ENCODE measurements at places on chromosomes 2 and 18. TPM values are rescaled to one million over a fixed set of nuclear protein-coding genes. Genes with fewer than 3 reads are reported as not detected.

CHCHD5 gene
- 36.6 TPM for total RNA-seq

DNA sequence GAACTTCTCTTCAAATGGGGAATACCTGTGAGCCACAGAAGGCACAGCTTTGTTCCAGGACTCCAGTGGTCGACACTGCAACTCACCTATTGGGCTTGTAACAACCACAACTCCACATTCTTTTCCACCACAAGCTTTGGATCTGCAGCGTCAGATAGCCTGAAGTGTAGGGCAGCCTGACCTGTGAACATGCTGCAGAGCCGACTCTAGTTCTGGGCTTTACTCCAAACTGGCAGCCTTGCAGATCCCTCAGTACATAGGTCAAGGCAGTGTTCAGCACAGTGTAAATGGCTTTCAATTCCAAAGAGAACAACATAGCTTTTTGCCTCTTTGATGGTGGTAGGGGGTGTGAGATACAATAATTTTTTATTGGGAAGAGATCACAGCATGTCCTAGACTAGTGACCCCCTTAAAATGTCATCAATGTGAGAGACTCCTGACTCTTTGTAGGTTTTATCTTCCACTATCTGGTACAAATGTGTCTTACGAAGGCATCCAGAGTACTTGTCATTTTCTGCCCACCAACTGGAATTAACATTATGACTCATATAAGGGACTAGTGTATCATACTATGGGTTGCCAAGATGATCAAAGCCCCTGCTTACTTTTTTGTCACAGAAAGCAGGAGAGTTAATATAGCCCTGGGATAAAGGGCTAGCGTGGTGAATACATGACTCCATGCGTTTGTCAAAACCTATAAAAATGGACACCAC, 149.8 kb downstream of the COPS8 start:
- no peaks in the 10 kb centered on the region for H3K4me1 ChIP-seq
- no peak overlapping the region for H3K27ac ChIP-seq
- H3K27me3 ChIP-seq = no peaks in the 10 kb centered on the region
- DNase-seq = no peak
- H3K4me3 ChIP-seq = no peak overlapping the region

PLEKHH2 gene
- total RNA-seq = 0.49 TPM

- H3K27ac ChIP-seq = no peak overlapping the region
- no peak for DNase-seq
- no peak overlapping the region for H3K4me3 ChIP-seq
Measured at GRCh38 chr18:13095466-13095865, 104.3 kb downstream of the CEP192 start.

SULT1C2 gene
- not detected for total RNA-seq

COL4A3 gene
- not detected for total RNA-seq

DNA sequence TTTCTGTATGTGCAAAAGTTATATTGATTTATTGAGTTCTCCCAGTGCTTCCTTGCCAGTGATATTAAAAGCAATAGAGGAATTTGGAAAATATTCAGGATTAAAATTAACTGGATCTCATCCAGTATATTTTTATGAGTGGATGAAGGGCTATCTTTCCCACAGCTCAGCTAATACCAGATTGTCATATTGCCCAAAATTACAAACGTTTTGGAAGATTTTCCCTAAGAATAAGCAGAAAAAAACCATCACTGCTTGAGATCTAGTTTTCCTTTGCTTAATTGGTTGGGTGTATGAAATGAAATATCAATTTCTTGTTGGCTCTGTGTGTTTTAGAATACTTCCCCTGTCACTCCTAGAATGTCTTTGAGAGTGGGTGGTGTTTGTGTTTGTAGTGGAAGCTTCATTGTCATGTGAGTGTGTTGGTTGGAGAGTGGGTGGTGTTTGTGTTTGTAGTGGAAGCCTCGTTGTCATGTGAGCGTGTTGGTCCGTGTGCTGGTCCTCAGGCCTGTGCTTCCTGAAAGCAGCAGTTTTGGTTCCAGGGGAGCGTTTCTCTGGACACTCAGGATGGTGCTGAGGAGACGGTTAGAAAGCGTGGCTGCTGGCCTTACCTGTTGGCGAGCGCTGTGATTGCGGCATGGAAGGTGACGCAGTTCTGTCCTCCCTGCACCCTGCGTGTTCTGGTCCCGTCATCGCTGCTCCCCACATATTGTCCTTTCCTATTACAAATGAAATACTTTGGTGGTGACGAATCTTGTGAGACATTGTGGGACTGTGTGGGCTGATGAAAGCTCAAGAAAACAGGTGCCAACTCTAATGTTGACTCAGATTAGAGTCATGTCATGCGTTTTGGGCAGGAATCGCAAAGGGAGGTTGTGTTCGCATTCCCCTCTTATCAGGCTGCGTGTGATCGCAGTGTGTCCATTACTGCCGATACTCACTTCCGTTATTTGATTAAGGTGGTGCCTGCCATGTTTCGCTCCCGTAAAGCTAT, 12.4 kb downstream of the ASB1 start:
- peaks cover 16% of the 10 kb centered on the region for H3K36me3 ChIP-seq
- no peak overlapping the region for H3K27ac ChIP-seq
- H3K4me1 ChIP-seq = peaks cover 11% of the 10 kb centered on the region
- no peak for DNase-seq
- H3K4me3 ChIP-seq = no peak overlapping the region

GRCh38 chr2:108169982-108170625, 69.7 kb upstream of the SULT1C3 start:
- H3K27ac ChIP-seq = no peak overlapping the region
- no peaks in the 10 kb centered on the region for H3K27me3 ChIP-seq
- H3K4me3 ChIP-seq = no peak overlapping the region
- DNase-seq = no peak
- no peaks in the 10 kb centered on the region for H3K4me1 ChIP-seq

DLGAP1 gene
- 0.07 TPM for total RNA-seq

DNA sequence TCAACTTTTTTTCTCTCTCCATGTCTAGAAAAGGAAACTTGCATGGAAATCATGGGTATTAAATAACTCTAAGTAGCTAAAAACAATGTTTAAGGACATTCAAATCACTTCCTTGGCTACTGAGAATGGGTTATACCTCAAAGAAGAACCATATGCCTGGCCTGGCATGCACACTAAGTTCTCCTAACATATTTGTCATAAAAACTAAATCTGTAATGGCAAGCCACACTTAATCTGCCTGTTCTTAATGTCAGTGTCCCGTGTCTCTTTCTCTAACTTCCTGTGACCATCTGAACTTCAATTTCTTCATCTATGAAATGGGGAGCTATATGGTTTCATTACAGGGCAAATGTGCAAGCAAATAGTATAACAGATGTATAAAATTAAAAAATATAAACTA, 11.1 kb downstream of the PDE1A start:
- H3K36me3 ChIP-seq = no peaks in the 10 kb centered on the region
- H3K27ac ChIP-seq = no peak overlapping the region
- H3K27me3 ChIP-seq = no peaks in the 10 kb centered on the region

ZEB2 gene
- 35.8 TPM for total RNA-seq

DNA sequence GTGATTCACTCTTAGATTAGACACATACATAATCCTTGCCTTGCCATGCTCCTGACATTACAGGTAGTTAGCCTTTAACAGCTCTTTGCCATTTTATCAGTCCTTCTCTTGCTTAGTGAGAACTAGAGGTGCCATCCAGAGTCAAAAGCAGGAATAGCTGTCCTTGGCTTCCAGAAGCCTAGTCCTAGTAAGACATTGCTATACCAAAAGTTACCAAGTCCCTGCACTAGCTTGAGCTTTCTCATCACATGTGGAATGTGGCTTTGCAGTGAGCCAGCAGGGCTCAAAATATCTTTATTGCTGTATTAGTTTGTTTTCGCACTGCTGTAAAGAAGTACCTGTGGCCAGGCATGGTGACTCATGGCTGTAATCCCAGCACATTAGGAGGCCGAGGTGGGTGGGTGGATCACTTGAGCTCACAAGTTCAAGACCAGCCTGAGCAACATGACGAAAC, 104.7 kb upstream of the NOSTRIN start:
- no peak overlapping the region for H3K4me3 ChIP-seq
- H3K36me3 ChIP-seq = no peaks in the 10 kb centered on the region
- no peak for DNase-seq
- no peaks in the 10 kb centered on the region for H3K27me3 ChIP-seq
- no peaks in the 10 kb centered on the region for H3K4me1 ChIP-seq

GRCh38 chr2:231418820-231419640, 23.5 kb downstream of the B3GNT7 start:
- no peaks in the 10 kb centered on the region for H3K4me1 ChIP-seq
- no peaks in the 10 kb centered on the region for H3K36me3 ChIP-seq
- H3K27me3 ChIP-seq = peaks cover 4% of the 10 kb centered on the region
- no peak for DNase-seq
- H3K27ac ChIP-seq = no peak overlapping the region
- H3K4me3 ChIP-seq = no peak overlapping the region

DNA sequence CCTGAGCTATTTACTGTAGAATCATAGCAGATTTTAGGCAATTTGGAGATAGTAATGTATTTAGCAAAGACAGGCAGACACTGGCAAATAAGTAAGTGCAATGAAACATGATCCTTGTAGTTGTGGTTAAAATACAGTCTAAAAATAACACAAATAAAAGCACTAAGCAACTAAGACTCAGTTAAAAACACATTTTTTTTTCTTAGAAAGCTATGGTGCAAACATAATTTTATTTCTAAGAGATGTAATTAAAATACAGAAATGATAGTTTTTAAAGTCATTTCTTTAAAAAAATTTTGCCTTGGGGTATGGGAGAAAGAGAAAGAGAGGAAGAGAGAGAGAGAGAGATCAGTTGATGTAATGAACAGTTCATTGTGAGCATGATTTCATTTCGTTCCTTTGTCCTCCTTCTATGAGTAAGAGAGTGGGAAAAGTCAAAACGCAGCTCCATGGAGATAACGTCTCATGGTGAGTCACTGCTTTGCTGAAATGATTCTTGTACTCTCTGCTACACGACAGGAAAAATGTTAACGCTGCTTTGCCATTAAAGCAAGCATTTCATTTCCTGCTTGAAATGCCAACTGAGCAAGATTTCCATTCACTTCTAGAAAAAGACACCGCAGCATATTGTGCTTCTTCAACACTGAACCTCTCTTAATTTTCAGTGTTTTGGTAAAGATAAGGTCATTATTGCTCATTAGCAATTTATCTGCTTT, 61.3 kb upstream of the PGAP1 start:
- H3K4me3 ChIP-seq = no peak overlapping the region
- H3K27me3 ChIP-seq = no peaks in the 10 kb centered on the region
- peaks cover 5% of the 10 kb centered on the region for H3K4me1 ChIP-seq
- no peak overlapping the region for H3K27ac ChIP-seq
- H3K36me3 ChIP-seq = peaks cover 23% of the 10 kb centered on the region

HOXD4 gene
- not detected for total RNA-seq

DNA sequence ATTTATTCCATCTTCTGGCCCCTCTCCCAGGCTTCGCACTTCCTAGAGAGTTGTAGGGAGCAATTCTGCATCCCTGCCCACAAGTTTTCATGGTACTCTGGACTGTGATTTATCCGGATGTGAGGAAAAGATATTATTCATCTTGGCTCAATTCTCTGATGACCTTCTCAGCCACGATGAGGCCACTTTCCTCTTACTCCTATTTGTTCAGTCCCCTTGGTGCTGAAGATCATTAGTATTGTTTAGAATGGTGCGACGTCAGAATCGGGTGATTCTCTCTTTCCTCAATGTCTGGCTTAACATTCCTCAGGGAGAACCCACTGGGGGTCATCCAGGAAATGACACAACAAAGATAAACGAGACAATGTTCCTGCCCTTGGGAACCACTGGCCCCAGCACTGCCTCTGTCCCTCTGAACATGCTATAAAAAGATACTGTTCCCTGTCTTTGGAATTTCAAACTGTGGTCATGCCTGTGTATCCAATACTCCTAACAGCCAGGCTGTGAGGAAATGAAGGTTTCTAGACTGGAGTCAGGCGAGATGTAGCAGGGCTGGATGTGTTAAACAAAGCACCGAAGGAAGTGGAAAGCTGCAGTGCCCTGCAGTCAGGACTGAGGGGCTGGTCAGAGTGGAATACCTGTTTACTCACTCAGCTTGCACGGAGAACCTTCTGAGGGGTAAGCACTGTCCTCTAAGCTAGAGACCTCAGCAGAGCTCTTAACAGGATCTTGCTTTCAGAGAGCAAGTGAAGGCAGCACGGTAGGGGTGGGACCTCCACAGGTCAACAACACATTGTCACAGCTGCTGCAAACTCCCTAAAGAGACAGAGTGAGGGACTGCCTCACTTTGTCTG, 12.9 kb upstream of the GLI2 start:
- H3K27me3 ChIP-seq = no peaks in the 10 kb centered on the region
- no peaks in the 10 kb centered on the region for H3K36me3 ChIP-seq
- no peak overlapping the region for H3K4me3 ChIP-seq
- H3K4me1 ChIP-seq = no peaks in the 10 kb centered on the region

- no peak overlapping the region for H3K4me3 ChIP-seq
- no peak overlapping the region for H3K27ac ChIP-seq
- no peaks in the 10 kb centered on the region for H3K27me3 ChIP-seq
Measured at GRCh38 chr2:158378926-158379325, 77.6 kb downstream of the CCDC148 start.

NOP58 gene
- 216 TPM for total RNA-seq

- H3K27ac ChIP-seq = no peak overlapping the region
- DNase-seq = no peak
- no peaks in the 10 kb centered on the region for H3K4me1 ChIP-seq
- no peak overlapping the region for H3K4me3 ChIP-seq
- H3K27me3 ChIP-seq = no peaks in the 10 kb centered on the region
Measured at GRCh38 chr2:205848601-205849000, 166.3 kb downstream of the NRP2 start.

DNA sequence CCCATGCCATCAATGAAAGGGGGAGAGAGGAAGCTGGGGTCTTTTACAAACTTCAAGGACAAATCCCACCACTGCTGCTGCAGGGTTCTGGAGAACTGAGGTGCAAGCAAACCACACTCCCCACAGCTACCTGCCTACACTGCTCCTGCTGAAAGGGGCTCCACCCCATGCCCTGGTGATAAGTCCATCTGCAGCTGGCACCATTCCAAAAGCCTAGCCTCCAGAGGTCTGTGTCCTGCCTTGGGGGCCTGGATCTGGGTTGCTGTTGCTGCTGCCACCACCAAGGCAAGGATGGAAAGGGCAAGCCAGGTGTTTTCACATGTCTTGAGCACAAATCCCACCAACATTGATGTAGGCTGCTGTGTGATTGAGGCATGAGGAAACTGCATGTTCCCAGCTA, 97.4 kb upstream of the UBE2E3 start:
- H3K27me3 ChIP-seq = no peaks in the 10 kb centered on the region
- H3K27ac ChIP-seq = no peak overlapping the region
- no peaks in the 10 kb centered on the region for H3K4me1 ChIP-seq
- H3K4me3 ChIP-seq = no peak overlapping the region

DNA sequence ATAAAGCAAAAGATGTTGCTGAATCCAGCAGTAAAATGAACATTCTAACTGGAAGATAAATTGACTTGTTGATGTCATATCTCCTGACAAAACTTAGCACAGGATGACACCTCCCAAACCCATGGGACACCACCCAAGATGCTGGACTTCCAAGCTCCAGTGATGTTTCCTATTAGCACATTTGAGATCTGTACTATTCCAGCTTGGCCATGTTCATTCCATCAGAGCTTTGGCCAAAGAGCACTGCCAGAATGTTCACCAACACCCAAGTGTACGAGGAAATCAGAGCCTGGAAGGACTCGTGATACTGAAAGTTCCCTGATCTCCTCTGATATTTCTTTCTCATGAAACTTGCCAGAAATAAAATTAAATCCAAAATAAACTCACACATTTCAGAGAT, 44.7 kb downstream of the PID1 start:
- no peaks in the 10 kb centered on the region for H3K4me1 ChIP-seq
- DNase-seq = no peak
- no peak overlapping the region for H3K27ac ChIP-seq
- H3K4me3 ChIP-seq = no peak overlapping the region

All from CD8-positive, alpha-beta memory T cell (primary cell).